ENCODE measurements at places on chromosomes 4 and X.

- DNase-seq = no peak
- H3K36me3 ChIP-seq = peaks cover 7% of the 10 kb centered on the region
- no peaks in the 10 kb centered on the region for H3K27me3 ChIP-seq
- no peak overlapping the region for H3K4me3 ChIP-seq
Observed at GRCh38 chr4:145014365-145014764, 83.6 kb downstream of the ANAPC10 start.

DNA sequence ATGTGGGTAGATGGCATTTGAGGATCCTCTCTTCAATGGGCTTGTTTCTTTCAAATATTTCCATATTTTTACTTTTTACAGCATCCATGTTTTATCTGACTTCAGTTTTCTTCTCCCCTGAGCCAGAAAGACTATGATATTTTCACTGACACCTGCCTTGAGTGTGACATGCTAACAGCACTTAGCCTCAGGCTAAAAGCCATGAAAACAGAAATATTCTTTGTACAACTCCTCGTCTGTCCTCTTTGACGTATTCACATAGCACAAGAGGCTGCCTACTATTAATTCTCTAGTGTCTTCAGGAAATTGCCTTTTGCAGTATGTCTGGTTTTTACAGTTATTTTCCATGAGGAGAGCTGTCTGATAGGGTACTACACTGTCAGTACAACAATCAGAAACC, 215.0 kb downstream of the MAD2L1 start:
- H3K36me3 ChIP-seq = no peaks in the 10 kb centered on the region
- no peak overlapping the region for H3K27ac ChIP-seq
- H3K27me3 ChIP-seq = no peaks in the 10 kb centered on the region

- peak overlapping the region; percentile 67 for H3K4me3 ChIP-seq
- DNase-seq = no peak
- no peaks in the 10 kb centered on the region for H3K36me3 ChIP-seq
- no peaks in the 10 kb centered on the region for H3K27me3 ChIP-seq
- peaks cover 6% of the 10 kb centered on the region for H3K4me1 ChIP-seq
Observed at GRCh38 chrX:17861489-17862011, 452 bp upstream of the RAI2 start.

DNA sequence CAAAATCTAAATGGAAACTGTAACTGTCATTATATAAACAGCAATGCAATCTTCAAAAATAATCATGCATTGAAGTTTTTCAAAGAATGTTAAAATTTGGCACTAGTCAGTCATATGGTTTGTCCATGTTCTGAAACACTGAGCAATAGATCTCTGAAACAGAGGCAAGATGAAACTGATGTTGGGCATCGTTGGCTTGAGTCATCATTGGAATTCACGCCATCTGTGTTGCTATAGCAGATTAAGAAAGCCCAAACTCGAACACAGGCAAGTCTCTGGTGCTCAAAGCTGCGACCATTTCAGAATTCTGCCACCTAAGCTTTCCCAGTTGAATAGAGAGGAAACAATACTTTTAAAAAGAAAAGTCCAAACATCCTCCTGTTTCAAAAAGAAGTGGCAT, 114.1 kb upstream of the PPARGC1A start:
- no peak for DNase-seq
- no peaks in the 10 kb centered on the region for H3K4me1 ChIP-seq
- no peaks in the 10 kb centered on the region for H3K27me3 ChIP-seq
- no peak overlapping the region for H3K27ac ChIP-seq
- H3K4me3 ChIP-seq = no peak overlapping the region

DNA sequence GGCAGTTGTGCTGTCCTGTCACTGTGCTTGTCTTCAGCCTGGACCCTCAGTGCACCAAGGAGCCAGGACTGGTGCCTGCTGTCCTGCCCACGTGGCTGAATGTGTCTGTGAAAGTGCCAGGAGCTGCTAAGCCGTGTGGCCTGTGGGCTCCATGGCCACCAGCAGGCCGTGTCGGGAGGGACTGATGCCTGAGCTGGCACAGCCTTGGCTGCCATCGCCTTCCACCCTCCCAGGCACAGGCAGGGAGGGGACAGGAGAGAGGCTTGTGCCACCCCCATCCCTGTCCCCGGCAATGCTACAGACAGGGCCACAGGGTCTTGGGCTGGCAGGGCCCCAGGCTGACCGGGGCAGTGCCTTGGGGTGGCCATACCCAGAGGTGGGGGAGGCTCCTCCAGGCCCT, 24.8 kb downstream of the DOK7 start:
- H3K27me3 ChIP-seq = peaks cover 53% of the 10 kb centered on the region
- peaks cover 44% of the 10 kb centered on the region for H3K4me1 ChIP-seq
- DNase-seq = no peak
- H3K27ac ChIP-seq = peak overlapping the region; percentile 96
- H3K4me3 ChIP-seq = no peak overlapping the region

GRCh38 chr4:158996669-158997074, 106.2 kb upstream of the RAPGEF2 start:
- no peak overlapping the region for H3K4me3 ChIP-seq
- H3K36me3 ChIP-seq = no peaks in the 10 kb centered on the region
- no peak for DNase-seq
- H3K27ac ChIP-seq = no peak overlapping the region
- H3K4me1 ChIP-seq = peaks cover 9% of the 10 kb centered on the region
- H3K27me3 ChIP-seq = no peaks in the 10 kb centered on the region

- H3K27ac ChIP-seq = no peak overlapping the region
- peaks cover 6% of the 10 kb centered on the region for H3K4me1 ChIP-seq
- no peak overlapping the region for H3K4me3 ChIP-seq
- DNase-seq = no peak
- H3K27me3 ChIP-seq = no peaks in the 10 kb centered on the region
Observed at GRCh38 chr4:168218645-168219044, 99.9 kb downstream of the DDX60 start.

DNA sequence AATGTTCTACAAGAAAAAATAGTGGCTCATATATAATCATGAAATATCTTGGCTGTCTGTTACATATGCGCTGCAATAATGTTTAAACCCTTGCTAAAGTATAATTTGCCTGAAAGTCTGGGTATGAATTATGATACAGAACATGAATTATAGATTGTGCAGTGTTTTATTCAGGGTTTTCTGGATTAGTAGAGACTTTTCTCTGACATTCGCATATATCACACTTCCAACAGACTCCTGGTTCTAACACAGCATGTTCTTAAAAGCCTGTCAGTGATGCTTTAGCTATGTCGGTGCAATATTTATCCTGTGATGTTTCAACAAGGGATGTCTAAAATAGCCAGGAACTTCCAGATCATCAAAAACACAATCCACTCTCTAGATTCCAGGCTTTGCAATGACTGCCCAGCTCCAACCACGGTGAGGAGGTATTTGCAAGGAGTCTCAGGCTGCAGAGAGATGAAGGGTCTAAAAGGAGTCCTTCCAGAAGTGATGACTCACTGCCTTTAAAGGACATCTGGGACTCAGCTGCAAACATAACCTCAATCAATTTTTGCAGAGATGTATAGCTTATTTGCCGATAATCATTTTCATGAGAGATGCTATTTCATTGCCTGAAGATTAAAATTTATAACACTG, 69.4 kb downstream of the RWDD4 start:
- H3K4me1 ChIP-seq = peaks cover 12% of the 10 kb centered on the region
- H3K27me3 ChIP-seq = no peaks in the 10 kb centered on the region
- no peak overlapping the region for H3K27ac ChIP-seq
- DNase-seq = no peak
